ENCODE measurements at places on chromosomes 1 and 21. TPM values are rescaled to one million over a fixed set of nuclear protein-coding genes. Genes with fewer than 3 reads are reported as not detected.

G0S2 gene
- 4.8 TPM for total RNA-seq

IVL gene
- total RNA-seq = not detected

- no peak for DNase-seq
Measured at GRCh38 chr21:38858026-38858811, 52.5 kb downstream of the ETS2 start.

DNA sequence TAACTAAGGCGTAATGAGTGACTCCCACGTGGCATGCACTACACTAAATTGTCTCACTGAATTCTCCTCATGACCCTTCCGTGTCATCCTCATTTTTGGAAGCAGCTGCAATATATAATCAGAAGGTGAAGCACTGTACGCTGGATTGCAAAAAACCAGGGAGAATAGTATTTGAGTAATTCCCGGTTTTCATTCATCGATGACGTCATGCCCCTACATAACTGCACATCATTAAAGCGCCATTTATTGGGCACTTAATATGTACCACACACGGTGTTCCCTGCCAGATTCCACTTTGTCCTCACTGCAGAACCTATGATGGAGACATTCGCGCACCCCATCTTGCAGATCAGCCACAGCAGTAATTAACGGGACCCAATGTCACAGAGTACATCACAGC, 41.0 kb downstream of the DHRS3 start:
- no peak for DNase-seq

DEPDC1 gene
- 12.6 TPM for total RNA-seq

GRCh38 chr21:37548521-37548981, 182.0 kb downstream of the DYRK1A start:
- no peak for DNase-seq

PIGR gene
- total RNA-seq = not detected
